ENCODE measurements at places on chromosomes 1 and 21.

DNA sequence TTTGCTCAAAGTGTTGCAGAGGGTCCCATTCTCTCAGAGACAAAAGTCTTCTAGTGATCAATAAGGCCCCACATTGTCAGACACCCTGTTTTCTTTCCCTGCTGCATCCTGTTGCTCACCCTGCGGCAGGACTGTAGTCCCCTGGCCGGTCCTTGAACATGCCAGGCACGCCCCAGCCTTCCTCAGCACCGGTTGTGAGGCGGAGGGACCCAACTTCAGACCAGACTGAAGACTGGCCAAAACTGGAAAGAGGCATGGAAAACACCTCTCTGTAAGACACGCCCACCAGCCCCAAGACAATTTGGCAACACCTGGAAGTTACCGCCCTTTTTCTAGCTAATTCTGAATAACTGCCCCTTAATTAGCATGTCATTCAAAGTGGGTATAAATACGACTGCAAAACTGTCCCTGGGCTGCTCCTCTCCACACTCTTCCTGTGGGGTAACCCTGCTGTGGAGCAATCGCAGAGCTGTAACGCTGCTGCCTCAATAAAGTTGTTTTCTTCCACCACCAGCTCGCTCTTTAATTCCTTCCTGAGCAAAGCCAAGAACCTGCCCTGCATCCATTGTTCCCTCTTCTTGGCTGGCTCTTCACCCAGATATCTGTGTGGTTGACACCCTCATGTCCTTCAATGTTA, 23.8 kb downstream of the PLA2G2A start:
- DNase-seq: no peak

DNA sequence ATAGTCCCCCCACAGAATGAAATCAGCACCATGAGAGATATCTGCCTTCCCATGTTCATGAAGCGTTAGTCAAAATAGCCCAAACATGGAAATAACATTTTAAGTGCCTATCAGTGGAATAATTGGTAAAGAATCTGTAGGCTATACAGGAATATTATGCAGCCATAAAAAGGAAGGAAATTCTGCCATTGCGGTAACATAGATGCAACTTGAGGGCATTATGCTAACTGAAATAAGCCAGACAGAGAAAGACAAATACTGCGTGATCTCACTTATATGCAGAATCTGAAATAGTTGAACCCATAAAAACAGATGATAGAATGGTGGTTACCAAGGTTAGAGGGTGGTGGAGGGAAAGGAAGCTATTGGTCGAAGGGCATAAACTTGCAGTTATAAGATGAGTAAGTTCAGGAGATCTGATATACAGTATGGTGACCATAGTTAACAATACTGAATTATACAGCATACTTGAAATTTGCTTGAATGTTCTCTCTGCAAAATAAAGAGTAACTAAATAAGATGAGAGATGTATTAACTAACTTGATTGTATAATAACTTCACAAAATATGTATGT, 699 bp upstream of the IL23R start:
- no peak for DNase-seq

GRCh38 chr1:206962272-206962671, 8.0 kb downstream of the FCAMR start:
- peak; percentile 53 for DNase-seq

DNA sequence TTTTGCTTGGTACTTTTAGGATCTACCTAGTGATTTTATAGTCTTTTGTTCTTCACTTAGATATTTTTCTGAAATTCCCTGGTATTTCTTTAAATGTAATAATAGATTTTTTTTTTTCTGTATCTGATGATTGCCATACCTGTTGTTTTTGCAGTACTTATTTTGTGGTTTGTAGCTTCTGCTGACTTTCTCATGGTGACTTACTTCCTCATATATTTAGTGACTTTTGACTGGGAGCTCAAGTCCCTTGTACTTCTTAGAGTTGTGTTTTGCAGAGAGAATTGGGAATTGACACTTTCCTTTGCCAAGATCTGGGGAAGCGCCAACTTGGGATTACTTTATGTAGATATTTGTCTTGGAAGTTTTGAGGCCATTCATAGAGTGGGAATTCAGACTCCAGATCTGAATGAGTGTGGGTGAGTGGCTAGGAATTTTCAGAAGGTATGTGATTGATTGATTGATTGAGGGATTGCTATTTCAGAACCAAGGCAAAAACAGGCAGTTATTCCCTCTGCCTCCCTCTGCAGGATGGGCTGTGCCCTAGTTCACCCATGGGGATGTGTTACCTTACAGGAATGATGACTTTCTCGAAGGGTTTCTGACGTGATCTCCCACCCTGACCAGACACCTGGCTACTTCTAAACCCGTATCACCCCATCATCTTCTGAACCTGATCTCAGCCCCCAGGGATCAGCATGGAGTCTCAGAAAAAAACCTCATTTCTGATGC, 219.5 kb downstream of the URB2 start:
- peak; percentile 21 for DNase-seq

DNA sequence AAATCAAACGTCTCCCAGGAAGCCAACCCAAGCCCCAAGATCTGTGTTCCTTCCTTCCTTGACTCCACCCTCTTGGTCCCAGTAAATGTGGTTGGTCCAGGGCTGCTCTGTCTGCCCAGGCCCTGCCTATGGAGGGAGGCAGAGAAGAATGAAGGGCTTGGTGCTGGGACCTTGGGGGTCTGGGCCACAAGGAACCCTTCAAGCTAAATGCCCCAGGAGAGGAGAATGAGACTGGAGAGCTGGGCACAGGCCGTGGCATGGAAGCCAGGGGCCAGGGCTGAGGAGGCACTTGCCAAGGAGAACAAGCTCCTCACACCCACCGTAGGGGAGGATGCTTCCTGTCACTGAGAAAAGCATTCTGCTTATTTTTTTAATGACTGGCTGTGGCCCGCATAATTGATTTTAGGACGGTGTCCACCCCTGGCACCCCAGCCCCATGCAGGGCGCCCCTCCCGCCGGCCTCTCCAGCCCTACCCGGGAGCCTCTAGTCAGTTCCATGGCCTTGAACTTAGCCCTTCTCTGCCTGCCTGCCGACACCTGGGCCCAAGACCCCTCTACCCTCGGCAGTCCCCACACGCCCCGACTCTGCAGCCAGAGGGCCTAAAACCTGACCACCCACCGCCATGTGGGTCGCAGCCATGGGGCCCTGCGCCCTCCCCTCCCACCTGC, 889 bp downstream of the CLEC20A start:
- DNase-seq: no peak

GRCh38 chr1:222285526-222285925, 262.4 kb downstream of the HHIPL2 start:
- DNase-seq: peak; percentile 37

DNA sequence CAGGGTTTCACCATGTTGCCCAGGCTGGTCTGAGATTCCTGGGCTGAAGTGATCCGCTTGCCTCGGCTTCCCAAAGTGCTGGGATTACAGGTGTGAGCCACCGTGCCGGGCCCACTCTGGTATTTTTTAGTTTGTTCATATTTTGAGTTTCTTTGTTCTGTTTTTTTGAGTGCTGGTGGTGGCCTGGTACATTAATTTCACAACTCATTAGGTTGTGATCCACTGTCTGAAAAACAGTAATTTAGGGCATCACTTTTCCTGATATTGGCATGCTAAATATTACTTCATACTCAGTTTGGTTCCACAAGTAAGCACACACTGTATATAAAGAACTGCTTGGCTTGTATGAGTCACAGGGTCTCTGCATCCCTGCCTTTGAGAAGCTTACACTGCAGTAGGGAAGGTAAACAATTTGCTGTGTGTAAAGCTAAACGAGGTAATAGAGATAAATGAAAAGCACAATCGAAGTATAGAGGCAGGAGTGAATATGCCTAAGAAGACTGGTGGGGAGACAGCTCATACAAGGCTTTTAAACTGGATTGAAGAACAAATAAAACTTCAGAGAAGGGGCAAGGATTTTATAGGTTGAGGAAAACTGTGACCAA, 7.7 kb downstream of the SNX27 start:
- DNase-seq: no peak

GRCh38 chr21:42427809-42428419, 24.2 kb downstream of the UBASH3A start:
- no peak for DNase-seq

DNA sequence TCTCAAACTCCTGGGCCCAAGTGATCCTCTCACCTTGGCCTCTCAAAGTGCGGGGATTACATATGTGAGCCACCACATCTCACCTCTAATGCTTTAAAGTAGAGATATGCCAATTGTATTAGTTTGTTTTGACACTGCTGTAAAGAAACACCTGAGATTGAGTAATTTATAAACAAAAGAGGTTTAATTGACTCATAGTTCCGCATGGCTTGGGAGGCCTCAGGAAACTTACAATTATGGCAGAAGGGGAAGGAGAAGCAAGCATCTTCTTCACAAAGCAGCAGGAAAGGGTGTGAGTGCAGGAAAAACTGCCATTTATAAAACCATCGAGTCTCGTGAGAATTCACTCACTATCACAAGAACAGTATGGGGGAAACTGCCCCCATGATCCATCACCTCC, 3.5 kb upstream of the MYCL start:
- DNase-seq: no peak

DNA sequence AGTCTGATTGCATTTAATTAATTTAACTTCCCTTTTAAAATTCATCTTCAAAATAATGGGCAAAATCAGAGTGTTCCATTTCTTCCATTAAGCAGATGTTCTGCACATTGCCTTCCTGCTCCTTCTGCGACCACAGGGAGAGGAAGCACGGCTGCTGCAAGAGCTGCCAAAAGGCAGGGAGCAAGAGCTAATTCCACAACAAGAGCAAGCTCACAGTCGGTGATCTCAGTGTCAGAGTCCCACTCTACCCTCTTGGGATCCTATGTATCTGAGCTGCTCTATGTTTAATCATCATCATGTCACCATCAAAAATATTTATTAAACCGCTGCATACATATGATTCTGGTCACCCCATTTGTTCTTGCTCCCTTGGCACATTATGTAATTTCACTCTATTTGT, 255.3 kb upstream of the CAMK1G start:
- DNase-seq: no peak

GRCh38 chr1:208184966-208185654, 59.1 kb downstream of the PLXNA2 start:
- DNase-seq: no peak

GRCh38 chr1:2311184-2312032, 79.9 kb downstream of the MORN1 start:
- peak; percentile 88 for DNase-seq

GRCh38 chr1:5416518-5416917, 575.7 kb downstream of the NPHP4 start:
- no peak for DNase-seq

DNA sequence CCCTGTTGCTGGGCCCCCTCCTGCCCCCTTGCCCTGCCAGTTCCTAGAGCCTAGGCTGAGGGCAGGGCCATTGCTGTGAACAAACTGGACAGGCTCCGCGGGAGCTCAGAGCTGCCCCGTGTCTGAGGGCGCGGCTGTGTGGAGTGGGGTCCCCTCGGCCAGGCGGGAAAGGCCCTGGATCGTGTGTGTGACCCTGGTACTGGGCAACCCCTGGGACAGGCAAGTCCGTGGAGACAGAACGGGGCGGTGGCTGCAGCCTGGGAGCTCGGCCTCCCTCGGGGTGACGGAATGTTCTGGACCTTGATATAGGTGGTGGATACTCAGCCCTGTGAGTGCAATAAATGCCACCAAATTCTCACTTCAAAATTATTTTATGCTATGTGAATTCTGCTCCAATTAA, 27.7 kb upstream of the C1orf159 start:
- DNase-seq: no peak

GRCh38 chr1:38221006-38221649, 174.5 kb upstream of the POU3F1 start:
- no peak for DNase-seq

DNA sequence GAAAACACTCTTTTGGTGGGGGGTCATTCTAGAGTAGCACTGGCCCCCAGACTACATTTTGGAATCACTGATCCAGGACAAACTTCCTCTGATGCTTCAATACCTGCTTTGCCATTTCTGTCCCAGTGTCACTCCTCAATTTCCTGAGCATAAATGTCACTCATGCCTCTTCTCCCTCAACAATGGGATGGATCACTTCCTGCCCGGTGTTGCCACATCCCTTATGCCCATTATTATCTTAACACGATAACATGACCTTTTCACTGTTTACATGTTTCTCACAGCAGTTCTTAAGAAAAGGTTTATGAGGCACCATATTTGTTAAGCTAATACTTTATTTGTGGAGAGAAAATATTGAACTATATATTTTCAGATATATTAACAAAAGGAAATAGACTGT, 3.9 kb upstream of the ITLN1 start:
- DNase-seq: no peak

GRCh38 chr1:62452951-62453350, 16.1 kb downstream of the USP1 start:
- no peak for DNase-seq

DNA sequence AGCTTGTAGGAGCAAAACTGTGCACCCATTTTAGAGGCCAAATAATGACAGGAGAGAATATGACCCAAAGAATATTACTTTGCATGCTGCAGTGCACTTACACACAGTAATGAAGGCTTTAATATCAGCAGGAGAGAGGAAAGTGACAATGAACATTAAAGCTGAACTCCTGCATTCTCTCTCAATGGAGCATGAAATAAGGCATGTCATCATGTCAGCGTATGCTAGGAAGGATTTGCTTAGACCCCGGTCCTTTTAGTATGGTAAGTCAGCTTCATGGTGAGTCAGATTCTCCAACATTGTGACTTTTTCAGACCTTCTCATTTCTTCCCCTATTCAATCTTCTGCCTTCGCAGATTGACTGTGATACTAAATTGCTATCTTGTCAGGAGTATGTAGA, 210.7 kb upstream of the TMPRSS15 start:
- DNase-seq: no peak

- DNase-seq: no peak
These were observed 18.8 kb upstream of the GPR137B start for GRCh38 chr1:236123563-236123962.

- DNase-seq: no peak
These were observed 36.0 kb upstream of the POFUT2 start for GRCh38 chr21:45323487-45324311.

DNA sequence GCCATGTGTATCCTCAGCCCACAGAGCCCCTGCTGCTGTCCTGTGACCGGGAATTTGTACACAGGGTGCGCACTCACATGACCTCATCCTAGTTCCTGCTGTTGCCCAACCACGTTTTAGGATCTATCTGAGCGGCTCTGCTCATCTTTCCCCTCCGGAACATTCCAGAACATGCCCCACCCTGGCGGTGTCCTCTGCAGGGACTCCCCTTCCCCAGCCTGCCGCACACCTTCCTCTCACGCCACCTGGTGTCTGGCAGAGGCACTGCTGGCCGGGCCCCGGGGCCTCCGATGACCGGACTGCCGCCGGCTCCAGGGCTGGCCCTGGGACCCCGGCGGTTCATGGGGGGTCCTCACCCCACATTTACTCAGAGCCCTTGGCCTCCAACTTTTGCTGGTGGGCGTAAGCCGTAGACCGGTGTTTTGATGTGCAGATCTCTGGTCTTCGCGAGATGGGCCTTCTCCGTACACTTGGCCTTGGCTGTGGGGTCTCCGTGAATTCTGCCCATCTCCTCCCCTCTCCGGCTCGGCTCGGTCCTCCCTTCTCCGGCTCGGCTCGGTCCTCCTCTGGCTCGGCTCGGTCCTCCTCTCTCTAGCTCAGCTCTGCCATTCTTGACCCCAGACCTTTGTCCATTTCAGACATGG, 29.5 kb downstream of the ARHGEF16 start:
- peak; percentile 53 for DNase-seq

GRCh38 chr21:15978215-15978738, 248.5 kb downstream of the USP25 start:
- DNase-seq: no peak
